ENCODE measurements at places on chromosomes 7 and 10.
A peak's percentile ranks its signal among the peaks of the same experiment; 100 is the strongest.

DNA sequence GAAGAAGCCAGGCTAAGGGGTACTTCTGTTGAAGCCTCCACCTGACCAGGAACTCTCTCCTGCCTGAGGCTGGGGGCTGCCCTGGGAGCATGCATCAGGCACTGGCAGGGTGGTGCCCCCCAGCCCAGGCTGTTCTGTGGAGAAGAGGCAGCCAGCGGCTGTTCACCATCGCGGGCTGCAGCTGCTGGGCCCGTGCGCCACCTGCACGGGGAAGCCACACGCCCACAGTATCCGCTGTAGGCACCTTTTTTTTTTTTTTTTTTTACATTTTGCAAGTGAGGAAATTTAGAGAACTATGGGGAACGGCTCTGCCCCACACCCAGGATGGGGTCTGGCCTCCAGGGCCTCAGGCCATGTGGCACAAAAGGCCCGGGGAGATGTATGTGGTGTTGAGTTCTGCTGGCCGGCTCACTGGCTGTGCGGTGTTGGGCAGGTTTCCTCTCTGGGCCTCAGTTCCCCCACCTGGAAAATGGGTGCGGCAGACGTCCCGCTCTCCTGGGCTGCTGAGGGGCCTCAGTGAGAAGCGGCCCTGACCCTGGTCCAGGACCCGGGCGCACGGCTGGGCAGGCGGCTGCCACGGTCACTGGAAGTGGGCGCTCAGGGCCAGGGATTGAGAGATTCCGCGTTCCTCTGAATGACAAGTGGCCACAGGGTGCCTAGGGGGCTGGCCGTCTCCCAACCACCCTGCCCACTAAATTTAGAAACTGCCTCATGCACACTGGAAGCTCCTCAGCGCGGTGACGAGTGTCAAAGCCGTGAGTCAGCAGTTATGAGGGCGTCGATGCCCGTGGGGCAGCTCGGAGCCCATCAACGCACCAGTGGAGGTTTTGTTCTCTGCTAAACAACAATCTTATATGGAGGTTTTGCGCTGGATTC is 8.8 kb upstream of the INTS1 start:
- DNase-seq = no peak

DNA sequence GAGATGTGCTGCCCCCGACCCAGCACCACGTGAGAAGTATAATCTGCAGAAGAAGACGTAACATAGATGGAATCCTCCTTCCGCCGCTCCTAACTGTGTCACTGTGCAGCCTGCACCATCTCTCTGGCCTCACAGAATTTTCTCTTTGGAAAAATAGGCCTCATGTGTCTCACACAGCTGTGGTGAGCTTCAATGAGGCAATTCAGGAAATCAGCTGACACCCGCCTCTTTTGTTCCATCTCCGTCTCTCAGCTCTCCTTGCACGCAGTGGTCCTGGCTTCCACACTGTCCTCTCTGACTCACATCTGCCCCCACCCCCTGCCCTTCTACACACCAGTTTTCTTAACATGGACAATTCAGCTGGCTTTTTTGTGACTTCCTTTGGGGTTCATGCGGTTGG is 7.2 kb downstream of the C10orf90 start:
- peak; percentile 8 for DNase-seq

- DNase-seq = no peak
Measured at GRCh38 chr10:122052701-122053100, 63.7 kb downstream of the TACC2 start.

DNA sequence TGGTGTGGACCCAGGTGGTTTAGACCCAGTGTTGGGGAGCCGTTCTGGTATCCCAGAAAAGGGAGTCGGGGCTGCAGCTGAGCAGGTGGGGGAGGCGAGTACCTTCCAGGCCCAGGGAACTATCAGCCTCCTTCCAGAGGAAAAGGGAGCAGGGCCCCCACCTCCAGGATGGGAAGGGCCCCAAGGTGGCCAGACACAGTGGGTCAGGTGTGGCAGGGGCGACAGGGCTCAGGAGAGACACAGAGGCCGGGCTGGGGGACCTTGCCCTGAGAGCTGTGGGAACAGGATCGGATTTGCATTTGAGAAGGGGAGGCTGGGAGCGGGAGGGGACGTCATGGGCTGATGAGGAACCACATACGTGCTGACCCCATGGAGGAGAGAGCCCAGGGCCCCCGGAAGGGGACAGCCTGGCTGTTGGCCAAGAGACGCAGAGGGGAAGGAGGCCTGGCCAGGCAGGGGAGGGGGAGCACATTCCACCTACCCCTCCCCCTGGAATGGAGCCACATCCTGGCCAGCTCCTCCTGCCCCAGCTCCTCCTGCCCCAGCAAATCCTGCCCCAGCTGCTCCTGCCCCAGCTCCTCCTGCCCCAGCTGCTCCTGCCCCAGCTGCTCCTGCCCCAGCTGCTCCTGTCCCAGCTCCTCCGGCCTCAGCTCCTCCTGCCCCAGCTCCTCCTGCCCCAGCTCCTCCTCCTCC is 9.7 kb upstream of the TTYH3 start:
- no peak for DNase-seq

DNA sequence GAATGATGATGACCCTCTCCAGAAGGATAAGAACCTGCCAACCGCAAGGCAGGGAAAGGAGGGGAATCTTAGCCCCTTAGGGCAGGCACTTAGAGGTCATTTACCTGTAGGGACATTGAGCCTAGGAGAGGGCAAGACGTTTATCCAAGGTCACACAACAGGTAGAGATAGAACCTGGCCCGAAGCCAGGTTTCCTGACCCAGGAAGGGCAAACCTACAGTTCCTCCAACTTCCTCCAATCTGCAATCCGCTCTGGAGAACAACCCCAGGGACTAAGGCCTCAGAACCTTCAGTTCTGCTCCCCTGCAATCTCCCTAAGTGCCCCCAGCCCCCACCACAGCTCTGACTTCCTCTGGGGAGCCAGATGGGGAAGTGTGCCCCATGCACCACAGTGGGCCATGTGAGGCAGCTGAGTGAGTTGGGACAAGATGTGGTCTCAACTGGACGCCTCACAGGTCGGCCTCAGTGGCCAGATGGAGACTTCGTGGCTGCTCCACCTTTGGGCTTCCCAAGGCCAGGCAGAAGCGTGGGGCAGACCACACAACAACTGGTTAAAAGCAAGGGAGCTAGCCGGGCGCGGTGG is 1.4 kb upstream of the PSAP start:
- DNase-seq = no peak

GRCh38 chr10:72462261-72462660 is 107.5 kb upstream of the DNAJB12 start:
- DNase-seq = no peak

DNA sequence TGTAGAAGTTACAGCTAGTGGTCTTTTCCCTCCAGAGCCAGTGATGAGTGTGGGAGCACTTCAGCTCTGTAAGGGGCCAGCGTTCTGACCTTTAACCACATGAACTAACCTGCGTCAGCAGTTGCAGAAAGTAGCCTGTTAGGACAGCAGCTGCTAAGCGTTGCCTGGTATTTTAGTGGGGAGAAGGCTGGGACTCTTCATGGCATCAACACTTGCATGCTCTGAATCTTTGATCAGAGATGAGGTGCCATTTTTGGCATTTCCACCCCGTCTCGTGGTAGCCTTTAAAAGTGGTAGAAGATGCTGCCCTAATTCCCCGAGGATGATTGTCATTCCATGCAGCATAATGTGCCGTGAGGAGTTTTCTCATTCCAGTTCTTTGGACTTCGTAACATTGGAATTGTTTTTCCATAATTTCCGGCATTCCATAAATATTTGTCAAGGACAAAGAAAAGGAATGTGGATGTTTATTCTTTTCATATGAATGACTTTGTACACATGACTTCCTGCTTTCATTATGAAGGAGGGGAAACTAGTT is 92.2 kb downstream of the AVL9 start:
- no peak for DNase-seq

DNA sequence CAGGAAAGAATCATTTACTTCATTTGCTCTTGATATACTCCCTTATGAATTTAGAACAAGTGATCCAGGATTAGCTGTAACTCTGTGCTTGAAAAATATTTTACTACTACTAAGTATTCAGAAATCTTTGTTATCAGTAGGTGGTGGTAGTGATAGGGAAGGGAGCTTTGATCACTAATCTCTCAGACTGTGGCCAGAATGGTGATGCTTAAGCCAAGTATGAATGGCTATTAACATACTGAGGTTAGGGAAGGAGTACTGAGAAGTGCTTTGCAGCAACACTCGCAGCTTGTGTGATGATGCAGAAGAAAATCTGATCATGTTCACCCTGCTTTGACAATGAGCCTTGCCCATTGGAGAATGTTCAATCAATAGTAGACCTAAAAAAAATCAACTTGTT is 29.3 kb downstream of the AP3M1 start:
- DNase-seq = no peak

DNA sequence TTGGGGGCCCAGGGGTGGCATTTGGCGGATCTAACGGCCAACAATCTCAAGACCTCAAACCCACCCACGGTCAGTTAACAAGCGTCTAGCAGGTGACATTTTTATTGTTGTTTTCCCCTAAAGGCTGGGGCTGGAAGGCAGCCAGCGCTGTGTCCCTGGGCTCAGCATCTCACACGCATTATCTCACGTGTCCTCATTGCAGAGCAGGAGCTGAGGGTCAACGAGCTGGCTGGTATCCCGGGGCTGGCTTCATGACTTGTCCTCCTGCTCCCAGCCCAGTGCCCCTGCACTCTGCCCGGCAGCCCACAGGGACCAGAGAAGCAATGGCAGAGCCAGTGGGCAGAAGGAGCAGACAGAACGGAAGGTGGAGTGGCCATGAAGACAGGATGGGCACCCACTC is 54.4 kb upstream of the TMEM273 start:
- no peak for DNase-seq

DNA sequence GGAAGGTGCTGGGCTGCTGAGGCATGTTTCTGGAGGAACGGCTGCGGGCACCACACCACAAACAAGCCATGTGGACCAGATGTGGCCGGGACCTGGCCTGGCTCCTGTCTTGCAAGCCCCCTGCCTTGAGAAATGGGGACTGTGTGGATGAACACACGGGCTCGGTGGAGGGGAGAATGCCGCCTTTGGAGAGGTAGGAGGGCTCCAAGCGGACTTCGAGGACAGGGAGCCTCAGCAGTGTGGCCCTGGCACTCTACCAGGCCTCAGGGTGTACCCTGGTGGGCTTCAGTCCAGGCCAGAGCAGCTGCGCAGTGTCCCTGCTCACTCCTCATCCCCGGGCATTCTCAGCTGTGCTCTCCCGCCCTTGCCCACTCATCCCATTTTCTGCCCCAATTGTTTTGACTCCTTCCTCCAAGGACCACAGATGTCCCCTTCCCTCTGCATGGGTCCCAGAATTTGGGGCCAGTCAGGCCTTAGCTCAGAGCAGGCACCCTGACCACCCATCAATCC is 31.5 kb downstream of the PWWP2B start:
- no peak for DNase-seq

DNA sequence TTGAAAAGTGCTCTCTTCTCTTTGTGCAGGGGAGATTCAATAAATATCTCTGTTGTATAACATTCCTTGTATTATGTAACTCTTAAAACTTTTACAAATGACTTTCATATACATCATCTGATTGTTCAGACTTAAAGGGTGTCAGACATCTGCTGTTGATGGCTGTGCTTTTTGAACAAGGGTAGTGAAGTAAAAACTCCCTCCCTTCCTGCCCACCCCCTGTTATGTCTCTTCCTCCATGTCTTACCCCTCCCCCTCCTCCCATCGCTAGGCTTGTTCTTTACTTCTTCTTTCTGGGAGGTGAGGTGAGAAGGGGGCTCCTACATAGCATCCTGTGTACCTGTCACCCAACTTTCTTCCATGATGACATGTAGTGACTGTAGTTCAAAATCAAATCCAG is 23.4 kb upstream of the ABCB4 start:
- DNase-seq = no peak

- no peak for DNase-seq
Measured at GRCh38 chr7:156419782-156420181, 220.8 kb upstream of the RNF32 start.

- DNase-seq = no peak
Measured at GRCh38 chr7:134865001-134865845, 85.8 kb downstream of the CALD1 start.

- DNase-seq = peak; percentile 30
Measured at GRCh38 chr10:97498841-97499560, at the start of gene UBTD1. TSS of gene UBTD1 (plus strand) at chr10:97498924. CDS start at chr10:97499204, 280 bp downstream.

GRCh38 chr10:5817322-5818047 is 4.3 kb upstream of the GDI2 start:
- DNase-seq = no peak

DNA sequence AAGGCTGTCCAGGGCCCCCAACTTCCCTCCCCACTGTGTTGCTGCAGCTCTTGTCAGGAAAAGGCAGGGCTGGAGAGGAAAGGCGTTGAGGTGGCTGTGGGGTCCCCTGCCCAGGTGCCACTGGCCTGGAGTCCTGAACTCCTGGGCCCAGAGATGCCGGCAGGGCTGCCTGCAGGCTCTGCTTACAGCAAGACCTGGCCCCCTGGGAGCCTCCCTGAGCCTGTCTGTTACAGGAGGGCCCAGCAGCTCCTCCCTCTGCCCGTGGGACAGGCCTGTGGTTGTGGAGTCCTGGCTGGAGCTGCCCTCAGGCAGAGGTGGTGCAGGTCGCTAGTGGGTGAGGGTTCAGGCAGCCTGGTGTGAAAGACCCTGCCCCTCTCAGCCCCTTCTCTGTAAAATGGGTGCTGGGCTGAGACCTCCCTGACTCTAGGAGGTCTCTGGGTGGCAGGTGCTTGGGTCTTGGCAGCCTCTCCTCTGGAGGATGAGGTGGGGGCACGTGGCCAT is 9.9 kb downstream of the ANTXRL start:
- DNase-seq = no peak

- no peak for DNase-seq
Measured at GRCh38 chr7:128891110-128891941, 19.2 kb downstream of the KCP start.

GRCh38 chr10:46555713-46556514 is 544 bp downstream of the GPRIN2 start:
- no peak for DNase-seq

DNA sequence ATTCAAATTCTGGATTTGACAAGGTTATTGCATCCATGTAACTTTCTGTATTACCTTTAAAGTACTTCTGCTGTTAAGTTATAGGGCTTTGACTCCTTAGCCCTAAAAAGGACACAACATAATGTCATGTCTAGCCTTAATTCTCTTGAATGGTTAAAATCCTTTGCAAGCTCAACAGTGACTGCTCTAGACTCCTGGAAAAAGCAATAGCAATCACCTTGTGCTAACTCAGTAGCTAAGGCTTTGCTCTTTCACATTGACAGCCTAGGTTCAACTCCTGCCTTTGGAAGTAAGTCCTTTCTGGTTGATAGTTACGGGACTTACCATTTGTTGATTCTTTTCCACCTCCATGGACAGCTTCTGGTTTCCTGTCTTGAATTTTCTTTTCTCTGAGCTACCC is 16.1 kb upstream of the CREB3L2 start:
- no peak for DNase-seq

- DNase-seq = no peak
Measured at GRCh38 chr7:148142660-148143248, 447.8 kb upstream of the C7orf33 start.
